ENCODE measurements at places on chromosomes 6 and 20.
A peak's percentile ranks its signal among the peaks of the same experiment; 100 is the strongest.

GRCh38 chr20:38844963-38845362, 39.5 kb downstream of the PPP1R16B start:
- no peak for DNase-seq

GRCh38 chr6:153787341-153787606, 251.8 kb upstream of the OPRM1 start:
- DNase-seq, result no peak

- peak; percentile 89 for DNase-seq
These were observed 17.8 kb downstream of the SLC22A1 start for GRCh38 chr6:160139420-160139851.

DNA sequence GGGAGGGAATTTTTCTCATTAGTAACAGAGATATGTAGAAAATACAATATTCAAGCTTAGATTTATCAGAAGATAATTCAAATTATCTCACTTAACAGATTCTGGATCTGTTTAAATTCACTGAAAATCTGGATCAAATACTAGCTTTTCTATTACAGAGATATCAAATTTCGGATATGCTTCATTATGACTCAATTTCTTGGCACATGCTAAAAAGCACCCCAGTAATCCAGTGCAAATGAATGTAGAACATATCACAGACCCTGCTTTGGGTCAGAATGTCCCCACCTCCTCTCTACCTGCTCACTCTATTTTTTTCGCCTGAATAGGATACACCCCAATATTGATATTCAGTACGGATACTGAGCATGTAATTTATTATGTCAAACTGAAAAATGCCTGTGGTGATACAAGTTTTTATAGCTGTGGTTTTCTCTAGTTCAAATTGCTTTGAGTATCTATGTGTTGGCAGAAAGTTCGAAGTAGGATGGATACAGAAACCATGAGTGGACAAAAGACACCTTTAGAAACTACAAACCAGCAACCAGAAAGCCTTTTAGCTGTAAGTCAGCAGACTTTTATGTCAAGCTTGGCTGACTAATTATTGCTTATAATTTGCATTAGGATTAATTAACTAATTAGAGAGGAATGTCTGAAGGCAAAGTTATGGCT, 290.0 kb downstream of the TFAP2B start:
- DNase-seq, result no peak

DNA sequence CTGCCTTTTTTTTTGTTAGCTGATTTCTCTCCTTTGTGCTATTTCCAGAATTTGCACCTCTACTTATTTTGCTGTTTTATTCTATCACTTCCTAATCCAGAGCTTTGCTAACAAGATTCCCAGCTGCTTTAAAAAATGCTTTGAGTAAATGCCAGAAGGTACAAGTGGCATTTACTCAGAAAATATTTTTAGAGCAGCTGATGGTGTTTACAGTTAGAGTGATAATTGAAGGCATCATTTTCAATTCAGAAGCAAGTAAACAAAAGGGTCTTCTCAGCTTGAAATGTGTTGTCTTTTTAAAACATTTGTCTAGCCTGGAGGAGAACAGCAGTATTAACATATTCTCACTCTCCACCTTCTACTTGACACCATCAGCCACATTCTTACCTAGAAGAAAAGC, 99.9 kb downstream of the OTOR start:
- DNase-seq, result no peak

DNA sequence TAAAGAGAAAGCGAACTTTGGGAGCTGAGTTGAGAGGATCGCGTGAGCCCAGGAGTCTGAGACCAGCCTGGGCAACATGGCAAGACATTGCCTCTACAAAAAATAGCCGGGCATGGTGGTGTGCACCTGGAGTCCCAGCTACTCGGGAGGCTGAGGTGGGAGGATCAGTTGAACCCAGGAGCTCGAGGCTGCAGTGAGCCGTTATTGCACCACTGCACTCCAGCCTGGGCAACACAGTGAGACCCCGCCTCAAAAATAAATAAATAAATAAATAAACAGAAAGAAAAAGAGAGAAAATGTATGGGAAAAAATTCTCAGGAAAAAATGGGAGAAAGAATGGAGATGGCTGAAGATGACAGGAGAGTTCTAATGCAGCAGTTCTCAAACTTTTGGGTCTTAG, 2.5 kb downstream of the C20orf202 start:
- DNase-seq, result no peak

GRCh38 chr6:3769610-3770009, 18.1 kb upstream of the PXDC1 start:
- peak; percentile 45 for DNase-seq

DNA sequence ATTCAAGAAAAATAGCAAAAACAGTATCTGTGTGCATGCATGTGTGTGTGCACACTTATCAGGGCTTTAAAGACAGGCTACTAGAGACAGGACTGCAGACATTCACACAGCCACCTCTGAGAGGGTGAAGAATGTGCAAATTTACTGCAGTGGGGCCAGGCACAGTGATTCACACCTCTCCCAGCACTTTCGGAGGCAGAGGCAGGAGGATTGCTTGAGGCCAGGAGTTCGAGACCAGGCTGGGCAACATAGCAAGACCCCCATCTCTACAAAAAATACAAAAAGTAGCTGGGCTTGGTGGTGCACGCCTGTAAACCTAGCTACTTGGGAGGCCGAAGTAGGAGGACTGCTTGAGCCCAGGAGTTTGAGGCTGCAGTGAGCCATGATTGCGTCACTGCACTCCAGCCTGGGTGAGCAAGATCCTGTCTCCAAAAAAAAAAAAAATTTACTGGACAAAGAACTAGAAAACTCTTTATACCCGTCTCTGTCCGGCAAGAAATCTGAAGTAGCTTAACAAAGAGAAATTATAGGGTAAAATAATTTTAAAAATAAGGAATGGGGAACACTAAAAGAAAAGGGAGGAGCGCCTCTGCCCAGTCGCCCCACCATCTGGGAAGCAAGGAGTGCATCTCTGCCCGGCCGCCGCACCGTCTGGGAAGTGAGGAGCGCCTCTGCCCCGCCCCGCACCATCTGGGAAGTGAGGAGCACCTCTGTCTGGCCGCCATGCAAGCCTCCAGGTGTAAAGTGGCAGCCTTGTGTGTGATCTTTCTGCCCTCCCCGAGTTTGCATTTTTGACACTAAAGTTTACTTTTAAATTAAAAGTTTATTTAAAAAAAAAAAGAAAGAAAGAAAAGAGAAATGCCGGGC, 105.1 kb downstream of the ZMYND8 start:
- DNase-seq, result no peak

DNA sequence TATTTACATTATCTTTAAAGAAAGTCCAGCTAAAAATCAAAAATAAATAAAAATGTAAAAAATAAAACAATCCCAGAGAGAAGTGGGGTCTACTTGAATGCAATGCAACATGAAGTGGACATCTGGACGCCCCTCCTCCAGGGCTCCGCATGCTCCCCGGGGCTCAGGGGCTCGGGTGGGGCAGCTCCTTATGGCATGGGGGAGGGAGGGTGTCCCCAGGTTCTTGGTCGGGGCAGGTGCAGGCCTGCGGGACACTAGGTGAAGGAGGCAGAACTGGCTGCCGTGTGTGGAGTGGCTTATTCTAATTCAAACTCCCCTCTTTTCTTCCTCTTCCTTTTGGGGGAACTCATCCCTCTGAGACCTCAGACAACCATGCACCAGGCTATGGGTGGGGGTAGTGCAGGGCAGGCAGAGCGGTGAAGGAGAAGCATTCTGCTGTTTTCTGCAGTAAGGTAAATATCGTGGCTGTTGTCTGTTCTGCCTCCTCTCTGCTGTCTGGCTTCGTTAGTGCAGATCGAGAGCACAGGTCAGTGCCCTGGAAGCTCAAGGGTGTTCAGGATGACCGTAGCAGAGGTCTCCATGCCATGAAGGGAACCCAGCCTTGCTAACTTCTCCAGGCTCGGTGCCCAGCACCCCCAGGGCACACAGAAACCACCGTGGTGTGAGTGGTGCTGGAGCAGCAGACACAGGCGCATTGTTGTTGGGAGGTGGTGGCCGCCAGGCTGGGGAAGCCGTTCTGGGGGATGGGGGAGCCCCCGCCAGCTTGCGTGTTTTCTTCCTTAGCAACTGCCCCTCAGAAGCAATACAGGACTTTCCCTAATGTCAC, 82.6 kb downstream of the TTLL2 start:
- no peak for DNase-seq

GRCh38 chr6:40504274-40504673, 82.9 kb downstream of the LRFN2 start:
- no peak for DNase-seq

- DNase-seq, result no peak
These were observed 50.5 kb upstream of the LTV1 start for GRCh38 chr6:143792402-143793279.

GRCh38 chr20:58893355-58894120, 41.0 kb downstream of the GNAS start:
- no peak for DNase-seq

GRCh38 chr20:2137552-2138201, 36.0 kb downstream of the STK35 start:
- peak; percentile 77 for DNase-seq

GRCh38 chr20:19860737-19861136, 102.7 kb downstream of the RIN2 start:
- DNase-seq, result no peak

DNA sequence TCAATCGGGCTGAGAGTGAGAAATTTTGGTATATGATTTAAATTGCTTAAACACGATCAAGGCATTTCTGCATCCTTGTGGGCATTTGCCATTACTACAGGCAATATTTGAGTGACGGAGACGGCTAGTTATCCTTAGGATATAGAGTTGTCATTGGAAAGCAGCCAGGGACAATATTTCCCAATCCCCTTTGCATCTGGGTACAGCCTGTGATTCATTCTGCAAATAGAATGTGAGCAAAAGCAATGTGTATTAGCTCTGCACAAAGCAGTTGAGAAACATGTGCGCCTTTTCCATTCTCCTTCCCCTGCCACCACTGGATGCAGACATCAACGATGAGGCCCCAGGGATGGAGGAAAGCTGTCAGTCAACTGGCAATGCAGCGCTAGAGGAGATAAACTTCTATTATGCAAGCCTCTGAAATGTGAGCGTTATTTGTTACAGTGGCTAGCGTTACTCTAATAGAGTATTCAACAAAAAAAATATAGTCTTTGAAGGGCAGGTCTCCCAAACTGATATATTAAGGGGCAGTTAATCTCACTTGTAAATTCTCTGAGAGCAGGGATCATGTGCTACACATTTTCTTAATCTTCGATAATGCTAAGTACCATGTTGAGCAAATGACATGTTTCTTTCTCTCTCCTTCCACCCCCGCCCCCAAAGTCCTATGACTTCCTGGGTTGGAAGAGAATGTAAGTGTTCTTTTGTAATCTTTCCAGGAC, 37.1 kb upstream of the NCOA3 start:
- peak; percentile 99 for DNase-seq

DNA sequence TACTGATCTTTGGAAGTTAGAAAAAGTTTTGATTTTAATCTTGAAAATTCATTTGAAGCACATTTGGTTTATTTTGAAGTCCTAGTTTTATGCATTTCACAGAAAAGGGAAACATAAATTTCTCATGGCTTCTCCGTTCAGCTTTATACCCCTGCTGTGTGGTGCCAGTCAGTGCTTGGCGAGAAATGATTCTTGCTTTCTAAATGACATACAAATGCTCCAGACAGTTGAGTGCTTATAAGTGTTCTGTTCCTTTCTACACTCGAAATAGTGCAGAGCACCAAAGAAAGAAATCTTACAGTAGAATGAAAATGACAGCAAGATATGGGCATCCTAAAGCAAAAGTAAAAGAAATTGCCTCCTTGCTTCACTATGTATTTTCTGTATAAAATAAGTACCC, 9.0 kb upstream of the ZNF292 start:
- no peak for DNase-seq

DNA sequence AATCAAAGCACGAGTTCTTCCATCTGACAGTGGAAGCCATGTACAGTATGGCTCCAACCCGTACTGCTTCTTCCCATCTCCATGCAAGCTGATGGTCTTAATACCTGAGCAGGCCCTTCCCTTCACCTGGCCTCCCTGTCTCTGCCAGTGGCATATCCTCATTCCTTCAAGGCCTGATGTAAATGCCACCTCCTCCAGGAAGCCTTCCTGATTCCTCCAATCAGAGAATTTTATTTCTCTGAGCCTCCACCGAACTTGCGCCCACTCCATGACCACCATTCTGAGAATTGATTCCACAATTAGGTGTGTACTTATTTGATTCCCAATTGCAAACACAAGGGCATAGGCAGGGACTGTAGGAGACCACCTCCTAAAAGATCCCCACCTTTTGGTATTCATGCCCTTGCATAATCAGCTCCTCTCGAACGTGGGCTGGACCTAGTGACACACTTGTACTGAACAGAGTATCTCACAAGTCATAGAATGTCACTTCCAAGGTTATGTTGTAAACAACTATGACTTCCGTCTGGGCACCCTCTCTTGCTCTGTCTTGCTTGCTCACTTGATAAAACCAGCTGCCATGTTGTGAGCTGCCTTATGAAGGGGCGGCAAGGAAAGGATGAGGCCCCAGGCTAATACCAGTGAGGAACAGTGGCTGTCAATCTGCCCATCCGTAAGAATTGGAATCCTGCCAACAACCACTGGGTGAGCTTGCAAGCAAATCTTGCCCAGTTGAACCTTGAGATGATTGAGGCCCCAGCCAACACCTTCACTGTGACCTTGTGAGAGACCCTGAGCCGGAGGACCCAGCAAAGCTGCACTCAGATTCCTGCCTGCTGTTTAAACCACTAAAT, 38.8 kb downstream of the CPNE5 start:
- no peak for DNase-seq

DNA sequence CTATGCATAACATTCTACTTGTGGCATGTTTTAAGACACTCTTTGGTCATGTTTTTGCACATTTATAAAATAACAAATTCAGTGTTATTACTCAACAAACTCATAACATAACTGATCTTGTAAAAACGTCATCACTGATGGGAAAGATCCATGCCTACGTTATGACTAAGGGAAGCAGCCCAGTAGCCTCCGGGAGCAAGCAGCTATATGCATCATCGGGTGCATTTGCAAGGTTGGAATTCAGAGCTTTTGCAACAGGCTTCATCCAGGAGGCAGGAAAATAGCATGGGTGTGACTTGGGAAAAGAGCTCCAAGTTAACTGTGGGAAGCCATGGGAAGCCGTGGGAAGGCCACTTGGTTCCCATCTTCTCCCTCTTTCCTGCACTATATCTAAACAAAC, 271.6 kb upstream of the SGK1 start:
- DNase-seq, result peak; percentile 98

DNA sequence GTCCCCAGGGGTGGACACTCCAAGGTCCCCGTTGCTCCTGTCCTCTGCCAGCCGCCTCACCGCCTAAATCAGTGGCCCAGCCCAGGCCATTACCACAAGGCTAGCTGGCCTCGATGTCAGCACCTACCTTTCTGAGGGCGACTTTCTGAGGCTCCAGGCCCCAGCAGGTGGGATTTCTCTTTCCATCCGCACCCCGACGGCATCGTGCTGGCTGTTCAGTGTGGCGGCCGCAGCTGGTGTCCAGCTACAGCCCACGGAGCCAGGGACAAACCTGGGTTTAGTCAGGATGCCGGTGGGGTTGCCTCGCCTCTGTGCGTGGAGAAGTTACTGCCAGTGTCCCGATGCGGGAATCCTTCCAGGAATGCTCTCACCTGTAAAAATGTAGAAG, 60.8 kb downstream of the ERMARD start:
- no peak for DNase-seq

DNA sequence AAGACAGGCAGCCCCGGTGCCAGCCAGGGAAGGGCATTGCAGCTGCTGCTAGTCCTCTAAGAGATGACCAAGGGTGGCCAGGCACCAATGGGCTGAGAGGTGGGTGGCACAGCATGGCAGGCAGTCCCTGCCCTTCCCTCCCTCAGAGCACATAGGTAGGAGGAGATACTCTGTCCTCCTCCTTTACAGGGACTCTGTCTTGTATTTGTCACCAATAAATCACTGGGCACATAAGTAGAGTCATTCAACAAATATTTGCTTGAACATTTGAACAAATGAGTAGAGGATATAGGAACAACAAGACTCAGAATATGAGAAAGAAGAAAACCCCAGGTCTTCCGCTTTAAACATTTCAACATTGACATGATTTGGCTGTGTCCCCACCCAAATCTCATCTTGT, 69.4 kb upstream of the CLDN20 start:
- no peak for DNase-seq
